ENCODE measurements at places on chromosomes 4 and X.

GRCh38 chrX:42432552-42432951 lies 345.4 kb downstream of the PPP1R2C start:
- no peak for DNase-seq

- DNase-seq, result no peak
These were observed 849 bp downstream of the MID1 start for GRCh38 chrX:10619425-10620046.

GRCh38 chr4:41359422-41359775 lies 102.7 kb downstream of the UCHL1 start:
- DNase-seq, result no peak

- no peak for DNase-seq
These were observed 210.7 kb upstream of the PRPS2 start for GRCh38 chrX:12580548-12580947.

GRCh38 chrX:47361538-47362511 lies 8.6 kb upstream of the ZNF157 start:
- no peak for DNase-seq

DNA sequence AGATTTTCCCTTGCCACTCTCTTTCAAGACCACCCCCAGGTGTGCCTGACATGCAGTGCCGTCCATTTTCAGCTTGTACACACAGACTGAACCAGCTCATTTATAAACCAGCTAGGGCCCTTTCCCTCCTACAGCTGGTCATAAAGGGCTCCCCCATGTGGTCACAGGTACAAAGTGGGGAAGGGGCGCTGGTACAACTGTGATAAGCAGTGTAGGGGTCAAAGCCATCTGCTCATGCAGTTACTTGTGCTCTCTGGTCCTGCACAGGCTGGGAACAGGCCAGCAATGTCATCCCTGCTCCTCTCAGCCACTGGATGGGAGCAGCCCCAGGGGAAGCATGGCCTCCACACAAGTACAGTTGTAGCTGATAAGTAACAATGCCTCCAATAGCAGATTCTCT lies 20.6 kb downstream of the GABRQ start:
- no peak for DNase-seq

GRCh38 chrX:12867685-12868084 lies 813 bp downstream of the TLR7 start:
- no peak for DNase-seq

- no peak for DNase-seq
These were observed 23.0 kb downstream of the MAP7D3 start for GRCh38 chrX:136227948-136228838.

Measured in T1000 (cell line).